ENCODE measurements at places on chromosomes 1 and 21. TPM values are rescaled to one million over a fixed set of nuclear protein-coding genes. Genes with fewer than 3 reads are reported as not detected.

Gene ANP32E
- 228 TPM for total RNA-seq

Gene ANGPTL3
- total RNA-seq: not detected

Gene CLCA2
- total RNA-seq: not detected

Gene EMC1
- 49.3 TPM for total RNA-seq

Gene RIMKLA
- 3.2 TPM for total RNA-seq

Gene TMEM81
- 3.3 TPM for total RNA-seq

Gene TFB2M
- total RNA-seq: 13.6 TPM

Gene AKR7A3
- 0.80 TPM for total RNA-seq

Gene IFI44L
- 32.8 TPM for total RNA-seq

Gene SERTAD4
- total RNA-seq: not detected

DNA sequence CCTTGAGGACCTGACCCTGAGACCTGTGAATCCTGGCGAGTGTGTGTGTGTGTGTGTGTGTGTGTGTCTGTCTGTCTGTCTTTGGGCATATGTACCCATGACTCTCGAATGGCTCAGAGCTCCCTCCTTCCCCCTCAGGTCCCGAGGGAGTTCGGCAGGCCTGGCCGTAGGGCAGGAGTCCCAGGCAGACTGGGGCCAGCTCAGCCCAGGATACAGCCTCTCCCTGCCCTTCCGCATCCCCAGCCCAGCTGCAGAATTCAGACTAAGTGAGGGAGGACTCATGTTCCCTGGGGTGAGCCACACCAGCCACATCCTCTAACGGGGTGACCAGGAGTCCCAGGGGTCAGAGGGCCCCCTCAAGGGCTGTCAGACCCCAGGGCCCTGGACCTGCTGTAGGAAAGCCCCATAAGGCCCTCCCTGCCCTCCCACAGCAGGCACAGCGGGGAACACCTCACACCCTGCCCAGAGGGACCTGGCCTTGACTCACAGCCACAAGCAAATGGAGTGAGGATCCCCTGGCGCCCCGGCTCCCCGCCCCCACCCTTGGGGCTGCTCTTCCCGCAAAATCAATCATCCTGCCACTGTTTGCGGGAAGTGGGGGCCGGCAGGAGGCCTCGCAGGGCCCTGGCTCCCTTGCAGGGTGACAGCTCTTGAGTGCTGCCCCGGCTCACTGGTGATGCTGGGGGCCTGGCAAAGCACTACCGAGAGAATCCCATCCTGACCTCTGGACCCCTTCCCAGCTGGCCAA lies 101.7 kb upstream of the CASZ1 start:
- no peak overlapping the region for H3K27ac ChIP-seq
- no peaks in the 10 kb centered on the region for H3K4me1 ChIP-seq
- no peaks in the 10 kb centered on the region for H3K36me3 ChIP-seq
- peaks cover 2% of the 10 kb centered on the region for H3K27me3 ChIP-seq
- DNase-seq: no peak

GRCh38 chr1:9373619-9374018 lies 80.9 kb downstream of the SPSB1 start:
- no peak overlapping the region for H3K4me3 ChIP-seq
- no peak for DNase-seq
- H3K27me3 ChIP-seq: no peaks in the 10 kb centered on the region
- no peaks in the 10 kb centered on the region for H3K36me3 ChIP-seq
- no peak overlapping the region for H3K27ac ChIP-seq
- H3K4me1 ChIP-seq: no peaks in the 10 kb centered on the region

GRCh38 chr1:55204997-55205396 lies 10.2 kb downstream of the USP24 start:
- peak overlapping the region; percentile 47 for H3K27ac ChIP-seq
- H3K36me3 ChIP-seq: peaks cover 5% of the 10 kb centered on the region
- H3K4me1 ChIP-seq: peaks cover 72% of the 10 kb centered on the region
- H3K4me3 ChIP-seq: no peak overlapping the region
- peak; percentile 33 for DNase-seq

DNA sequence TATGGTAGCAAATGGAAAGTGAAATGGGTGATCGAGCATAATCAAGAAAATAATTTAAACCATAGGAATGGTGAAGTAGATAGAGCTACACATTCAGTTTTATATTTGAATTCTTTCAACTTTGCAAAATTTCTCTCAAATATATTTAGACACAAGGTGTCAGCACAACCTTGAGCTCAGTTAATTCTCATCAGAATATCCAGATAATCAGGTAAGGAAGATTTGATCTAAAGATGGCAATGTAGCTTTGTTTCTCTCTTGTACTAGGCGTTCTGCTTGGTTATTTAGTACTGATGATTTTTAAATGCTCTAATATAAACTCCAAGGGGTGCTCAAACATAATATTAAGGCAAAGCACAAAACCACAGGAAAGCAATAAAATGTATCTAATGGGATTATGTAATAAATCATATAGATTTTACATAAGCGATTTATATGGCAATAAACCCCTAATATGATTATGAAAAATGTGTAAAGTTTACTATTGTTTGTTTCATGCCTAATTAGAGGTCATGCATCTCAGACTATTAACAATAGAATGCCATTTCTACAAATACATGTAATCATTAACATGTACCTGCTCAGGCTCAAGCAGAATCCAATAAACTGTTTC lies 32.4 kb upstream of the SERTAD4 start:
- no peaks in the 10 kb centered on the region for H3K36me3 ChIP-seq
- no peak overlapping the region for H3K4me3 ChIP-seq
- H3K4me1 ChIP-seq: no peaks in the 10 kb centered on the region

- H3K27ac ChIP-seq: no peak overlapping the region
- no peak overlapping the region for H3K4me3 ChIP-seq
- H3K27me3 ChIP-seq: no peaks in the 10 kb centered on the region
- DNase-seq: no peak
- peaks cover 20% of the 10 kb centered on the region for H3K4me1 ChIP-seq
Observed at GRCh38 chr1:231032963-231033362, 7.1 kb downstream of the FAM89A start.

DNA sequence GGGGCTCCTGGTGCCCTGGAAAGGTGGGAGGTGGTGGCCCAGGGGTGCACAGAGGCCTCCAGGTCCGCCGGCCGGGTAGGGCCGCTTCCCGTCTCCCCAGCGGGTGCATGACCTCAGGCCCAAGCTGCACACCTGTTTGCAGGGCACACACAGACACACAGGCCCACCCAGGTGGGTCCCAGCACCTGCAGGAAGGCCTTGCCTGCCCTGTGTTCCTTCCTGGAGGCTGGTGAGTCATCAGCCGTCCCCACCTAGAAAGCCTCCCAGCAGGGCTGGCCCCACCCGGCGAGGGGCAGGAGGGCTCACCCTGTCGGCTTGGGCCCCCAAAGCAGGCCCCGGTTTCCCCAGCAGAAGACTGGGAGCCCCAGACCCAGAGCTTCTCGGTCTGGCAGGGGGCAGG lies 23.6 kb upstream of the TTLL10 start:
- no peak overlapping the region for H3K4me3 ChIP-seq
- peaks cover 3% of the 10 kb centered on the region for H3K36me3 ChIP-seq
- H3K27ac ChIP-seq: no peak overlapping the region
- no peaks in the 10 kb centered on the region for H3K4me1 ChIP-seq

DNA sequence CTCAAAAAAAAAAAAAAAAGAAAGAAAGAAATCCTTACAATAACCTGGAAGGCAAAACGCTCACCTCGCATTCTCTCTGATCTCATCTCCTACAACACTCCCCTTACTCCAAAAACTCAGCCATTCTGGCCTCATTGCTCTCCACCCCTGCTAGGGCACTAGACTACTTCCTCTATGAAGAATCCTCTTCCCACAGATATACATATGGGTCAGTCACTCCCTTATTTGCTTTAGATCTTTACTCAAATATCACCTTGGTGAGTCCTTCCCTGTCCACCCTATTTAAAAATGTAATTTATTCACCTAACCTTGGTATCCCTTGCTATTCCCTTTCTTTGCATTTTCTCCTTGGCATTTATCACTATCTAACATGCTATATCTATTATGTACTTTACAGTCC lies 24.6 kb upstream of the KIF1B start:
- peaks cover 3% of the 10 kb centered on the region for H3K36me3 ChIP-seq
- no peaks in the 10 kb centered on the region for H3K27me3 ChIP-seq
- no peak overlapping the region for H3K27ac ChIP-seq
- DNase-seq: no peak
- H3K4me3 ChIP-seq: no peak overlapping the region

- peak; percentile 76 for DNase-seq
- H3K36me3 ChIP-seq: no peaks in the 10 kb centered on the region
- H3K27ac ChIP-seq: no peak overlapping the region
- H3K27me3 ChIP-seq: no peaks in the 10 kb centered on the region
Observed at GRCh38 chr1:25503551-25504426, 39.6 kb upstream of the LDLRAP1 start.

DNA sequence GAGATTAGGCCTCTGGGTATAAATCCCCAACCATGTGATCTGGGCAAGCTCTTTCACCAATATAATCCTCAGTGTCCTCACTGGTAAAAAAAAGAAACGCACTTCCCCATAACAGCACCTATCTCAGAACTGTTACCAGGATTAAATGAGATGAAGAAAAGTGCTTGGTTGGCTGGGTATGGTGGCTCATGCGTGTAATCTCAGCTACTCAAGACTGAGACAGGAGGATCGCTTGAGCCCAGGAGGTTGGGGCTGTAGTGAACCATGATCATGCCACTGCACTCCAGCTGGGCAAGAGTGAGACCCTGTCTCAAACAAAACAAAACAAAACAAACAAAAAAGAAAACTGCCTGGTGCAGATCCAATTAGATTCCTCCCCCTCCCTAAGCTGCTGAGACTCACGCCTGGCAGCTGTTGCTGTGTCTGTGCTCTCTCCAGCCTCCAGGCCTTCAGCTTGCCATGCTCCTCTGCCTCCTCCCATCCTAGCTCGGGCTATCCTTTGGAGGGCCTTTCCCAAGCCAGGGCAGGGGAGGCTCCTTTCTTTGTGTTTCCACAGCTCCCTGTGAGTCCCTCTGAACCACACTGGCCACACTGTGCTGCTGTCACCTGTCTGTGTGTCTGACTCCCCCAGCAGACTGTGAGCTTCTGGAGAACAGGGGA lies 19.0 kb downstream of the CYB5RL start:
- peaks cover 18% of the 10 kb centered on the region for H3K36me3 ChIP-seq
- H3K4me3 ChIP-seq: no peak overlapping the region
- no peak for DNase-seq
- no peak overlapping the region for H3K27ac ChIP-seq
- H3K27me3 ChIP-seq: no peaks in the 10 kb centered on the region
- H3K4me1 ChIP-seq: no peaks in the 10 kb centered on the region

GRCh38 chr1:155004352-155005075 lies 1.9 kb downstream of the ZBTB7B start:
- peak; percentile 54 for DNase-seq
- peaks cover 44% of the 10 kb centered on the region for H3K4me1 ChIP-seq
- H3K27ac ChIP-seq: peak overlapping the region; percentile 99
- H3K4me3 ChIP-seq: peak overlapping the region; percentile 84
- H3K27me3 ChIP-seq: no peaks in the 10 kb centered on the region

DNA sequence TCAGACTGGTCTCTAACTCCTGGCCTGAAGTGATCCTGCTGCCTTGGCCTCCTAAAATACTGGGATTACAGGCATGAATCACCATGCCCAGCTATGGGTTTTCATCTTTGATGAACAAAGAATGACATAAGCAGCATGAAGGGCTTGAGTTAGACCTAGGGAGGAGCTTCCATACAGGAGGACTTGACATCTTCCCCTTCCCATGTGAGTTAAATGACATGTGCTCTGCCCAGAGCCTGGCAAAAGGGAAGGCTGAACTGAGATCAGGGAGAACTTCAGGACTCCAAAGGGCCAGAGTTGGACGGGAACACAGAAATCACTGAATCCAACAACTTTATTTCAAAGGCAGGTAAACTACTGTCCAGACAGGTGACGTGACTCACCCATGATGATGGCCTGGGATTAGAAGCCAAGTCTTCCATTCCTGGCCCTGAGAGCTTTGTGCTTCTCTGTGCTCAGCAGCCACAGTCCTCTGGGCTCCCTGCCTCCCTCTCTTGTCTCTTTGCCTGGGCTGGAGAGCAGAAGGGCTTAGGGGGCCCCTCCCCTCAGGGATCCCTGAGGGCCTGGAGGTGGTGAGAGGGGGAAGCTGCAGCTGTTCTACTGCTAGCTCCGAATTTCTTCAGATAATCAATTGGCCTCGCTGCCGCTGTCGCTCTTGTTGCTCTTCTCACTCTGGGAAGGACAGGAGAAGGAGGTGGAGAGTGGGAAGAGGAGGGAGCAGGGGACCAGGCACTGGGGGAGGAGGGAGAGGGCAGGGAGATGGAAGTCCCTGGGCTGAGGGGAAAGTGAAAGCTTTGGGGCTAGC lies 7.6 kb downstream of the NHLH1 start:
- no peak overlapping the region for H3K27ac ChIP-seq
- no peak for DNase-seq
- H3K27me3 ChIP-seq: no peaks in the 10 kb centered on the region
- H3K36me3 ChIP-seq: no peaks in the 10 kb centered on the region

GRCh38 chr1:2969845-2970291 lies 51.4 kb upstream of the ACTRT2 start:
- no peak overlapping the region for H3K4me3 ChIP-seq
- H3K36me3 ChIP-seq: no peaks in the 10 kb centered on the region
- no peak overlapping the region for H3K27ac ChIP-seq
- peaks cover 2% of the 10 kb centered on the region for H3K4me1 ChIP-seq
- peaks cover 5% of the 10 kb centered on the region for H3K27me3 ChIP-seq

GRCh38 chr1:22222723-22223122 lies 79.8 kb upstream of the WNT4 start:
- H3K27ac ChIP-seq: no peak overlapping the region
- no peaks in the 10 kb centered on the region for H3K36me3 ChIP-seq
- DNase-seq: no peak
- H3K4me3 ChIP-seq: no peak overlapping the region

DNA sequence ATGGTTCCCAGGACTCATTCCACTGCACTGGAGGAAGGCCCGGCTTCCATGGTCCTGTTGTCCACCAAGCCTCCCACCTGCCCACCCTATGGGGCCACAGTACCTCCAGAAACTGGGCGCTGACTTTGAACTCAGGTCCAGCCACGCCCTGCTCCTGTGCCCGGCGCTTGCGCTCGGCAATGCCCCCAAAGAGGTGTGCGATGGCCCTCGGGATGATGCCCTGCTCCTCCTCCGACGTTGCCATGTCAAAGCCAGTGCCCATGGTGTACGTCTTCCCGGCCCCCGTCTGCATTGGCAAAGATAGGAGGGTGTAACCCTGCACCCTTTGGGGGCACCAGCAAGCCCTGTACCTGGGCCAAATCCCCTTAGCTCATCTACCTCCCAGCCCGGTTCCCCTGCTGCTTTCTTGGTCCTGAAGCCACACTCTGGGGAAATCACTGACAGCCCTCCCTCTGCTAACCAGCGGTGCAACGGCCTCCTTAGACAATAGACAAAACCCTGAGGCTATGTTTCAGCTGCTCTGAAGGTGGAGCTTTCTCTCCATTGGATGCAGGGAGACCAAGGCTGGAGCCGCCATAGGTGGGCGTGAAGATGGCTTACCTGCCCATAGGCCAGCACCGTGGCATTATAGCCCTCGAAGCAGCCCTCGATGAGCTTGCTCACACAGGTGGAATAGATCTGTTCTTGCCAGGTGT lies 14.7 kb downstream of the KIF21B start:
- H3K4me1 ChIP-seq: peaks cover 44% of the 10 kb centered on the region
- no peak overlapping the region for H3K4me3 ChIP-seq
- no peak overlapping the region for H3K27ac ChIP-seq
- no peak for DNase-seq
- no peaks in the 10 kb centered on the region for H3K27me3 ChIP-seq
- H3K36me3 ChIP-seq: peaks cover 7% of the 10 kb centered on the region
